ENCODE measurements at places on chromosomes 5 and 9.

DNA sequence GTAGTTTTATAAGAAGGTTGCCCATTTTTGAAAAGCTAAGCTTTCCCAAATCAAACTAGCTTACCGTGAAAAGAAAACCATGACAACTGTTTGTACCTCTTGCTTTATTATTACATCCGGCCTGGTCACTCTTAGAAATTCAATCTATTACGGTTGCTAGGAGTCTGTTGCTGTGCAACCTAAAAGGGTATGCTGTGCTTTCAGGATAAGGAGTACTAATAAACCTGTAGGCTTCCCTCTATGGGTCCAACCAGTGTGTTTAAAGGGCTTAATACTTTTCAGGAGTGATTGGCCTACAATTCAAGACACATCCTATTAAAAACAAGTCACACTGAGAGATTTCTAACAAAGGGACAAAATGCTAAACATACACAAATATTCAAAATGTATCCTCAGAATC, 27.1 kb downstream of the RFX3 start:
- no peak for DNase-seq

GRCh38 chr9:133707065-133707762, 30.9 kb downstream of the SARDH start:
- peak; percentile 9 for DNase-seq

- DNase-seq, result no peak
Observed at GRCh38 chr5:175548626-175549311, 70.4 kb downstream of the SFXN1 start.

GRCh38 chr5:54570916-54571315, 53.4 kb downstream of the SNX18 start:
- DNase-seq, result no peak

DNA sequence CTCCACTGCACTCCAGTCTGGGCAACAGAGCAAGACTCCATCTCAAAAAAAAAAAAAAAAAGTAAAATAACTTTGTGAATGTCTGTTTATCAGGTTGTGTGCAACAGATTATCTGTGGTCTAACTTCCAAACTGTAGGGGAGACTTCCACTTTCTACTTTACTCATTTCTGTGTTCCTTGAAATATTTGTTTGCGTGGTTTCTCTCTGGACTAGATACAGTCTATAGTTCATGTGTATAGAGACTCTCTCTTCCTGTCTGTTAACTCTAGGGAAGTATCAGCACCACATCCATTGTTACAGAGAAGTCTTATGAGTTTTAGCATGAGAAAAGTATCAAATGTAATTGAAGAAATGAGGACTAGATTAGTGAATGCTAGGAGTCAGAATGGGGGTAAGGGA, 168.3 kb downstream of the LPAR1 start:
- no peak for DNase-seq

GRCh38 chr9:13331320-13331719, 51.8 kb upstream of the MPDZ start:
- DNase-seq, result no peak

- DNase-seq, result no peak
Observed at GRCh38 chr9:122381206-122381950, 10.6 kb downstream of the PTGS1 start.

DNA sequence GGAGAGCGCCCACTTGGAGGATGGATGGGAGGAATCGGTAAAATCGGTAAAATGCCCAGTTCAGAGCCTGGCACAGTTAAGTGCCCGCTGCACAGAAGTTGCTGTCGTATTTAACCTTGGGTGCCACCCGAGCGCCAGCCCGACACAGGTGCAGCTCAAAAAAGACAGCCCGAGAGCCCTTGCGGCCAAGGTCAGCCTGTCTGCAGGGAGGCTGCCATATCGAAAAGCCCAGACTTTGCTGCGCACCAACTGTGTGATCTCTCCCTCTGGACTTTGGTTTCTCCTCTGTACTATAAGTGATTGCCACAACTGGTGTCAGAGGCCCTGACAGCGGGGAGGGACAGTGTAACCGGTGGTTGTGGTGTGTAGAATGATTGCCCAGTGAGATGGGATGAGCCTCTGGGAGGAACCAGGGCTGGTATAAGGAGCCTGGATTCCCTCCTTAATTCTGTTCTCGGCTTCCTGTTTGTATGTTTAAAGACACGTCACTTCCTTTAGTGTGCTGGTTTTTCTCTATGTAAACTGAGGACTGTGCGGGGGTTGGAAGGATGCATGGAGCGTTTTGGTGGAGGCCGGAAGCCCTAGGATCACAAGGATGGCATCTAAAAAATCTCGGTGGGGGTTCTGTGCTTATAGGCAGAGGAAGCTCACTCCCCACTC, 792 bp downstream of the NTMT1 start:
- DNase-seq, result no peak

DNA sequence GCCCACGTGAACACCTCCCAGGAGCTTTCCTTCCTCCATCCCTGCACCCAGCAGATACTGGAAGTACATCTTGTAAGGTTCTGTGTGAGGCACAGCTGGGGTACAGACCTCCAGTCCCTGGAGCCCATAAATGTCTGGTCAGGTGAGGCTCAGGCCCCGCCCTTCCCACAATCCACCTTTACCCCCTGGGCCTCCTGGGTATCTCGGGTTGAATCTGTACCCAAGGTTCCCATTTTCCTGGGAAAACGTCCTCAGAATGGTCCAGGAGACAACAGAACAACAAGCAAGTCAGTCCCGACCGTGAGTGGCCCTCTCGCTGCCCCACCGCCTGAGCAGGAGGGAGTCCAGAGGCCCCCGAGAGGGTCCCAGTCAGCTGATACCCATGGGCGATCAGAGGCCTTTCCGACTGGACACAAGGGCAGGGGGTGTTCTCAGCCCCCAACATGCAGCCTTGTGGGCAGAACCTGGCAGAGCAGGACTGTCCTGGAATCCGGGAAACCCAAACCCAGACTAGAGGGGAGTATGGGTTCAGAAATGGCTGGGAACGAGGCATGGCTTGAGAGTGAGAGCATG, 4.3 kb downstream of the SPATA31E1 start:
- DNase-seq, result no peak

- DNase-seq, result no peak
Observed at GRCh38 chr5:5751987-5752386, 329.5 kb downstream of the ICE1 start.

DNA sequence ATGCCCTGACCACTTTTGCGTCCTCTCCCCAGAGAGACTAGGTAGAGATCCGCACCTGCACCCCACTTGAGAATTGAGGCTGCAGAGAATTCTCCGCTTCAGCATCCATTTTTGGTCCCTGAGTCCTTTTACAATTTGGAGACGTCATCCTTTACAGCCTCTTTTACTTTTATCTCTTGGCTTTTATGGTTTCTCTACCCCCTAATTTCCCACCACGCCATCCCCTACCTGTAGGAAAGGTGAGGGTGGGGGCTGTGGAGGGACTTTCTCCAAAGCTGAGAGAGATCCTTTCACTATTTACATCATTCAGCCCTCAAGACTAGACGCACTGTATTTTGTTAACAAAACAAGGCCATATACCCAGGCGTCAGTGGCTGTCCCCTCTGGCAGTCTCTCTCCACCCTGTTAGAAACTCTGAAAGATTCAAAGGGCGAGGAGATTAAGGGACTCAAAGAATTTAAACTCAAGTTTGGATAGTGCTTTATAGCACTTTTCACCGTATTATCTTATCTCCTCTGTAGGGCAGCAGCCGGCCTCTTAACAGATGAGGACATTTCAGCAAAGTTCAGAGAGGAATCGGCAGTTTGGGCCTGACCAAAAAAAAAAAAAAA, 1.7 kb downstream of the MSX2 start:
- DNase-seq, result no peak

- no peak for DNase-seq
Observed at GRCh38 chr5:3284506-3284905, 311.1 kb upstream of the IRX1 start.

DNA sequence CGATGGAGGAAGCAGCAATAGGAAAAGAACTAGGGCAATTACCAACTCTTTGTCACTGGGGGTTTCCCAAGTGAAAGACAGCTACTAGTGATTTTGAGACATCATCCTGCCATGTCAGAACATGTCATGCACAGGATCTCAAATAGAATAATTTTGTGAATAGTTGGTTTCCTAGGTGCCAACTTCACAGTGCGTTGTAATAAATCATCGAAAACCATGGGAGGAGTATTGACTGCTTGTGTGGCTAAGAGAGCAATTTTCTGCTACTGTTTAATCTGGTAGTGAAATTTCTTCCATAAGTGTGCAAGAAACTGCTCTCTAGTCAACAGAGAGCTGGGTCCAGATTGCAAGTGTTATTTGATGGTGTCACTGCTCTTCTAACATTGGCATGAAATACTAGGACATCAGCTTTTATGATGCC, 168.6 kb downstream of the NNT start:
- DNase-seq, result no peak

- no peak for DNase-seq
Observed at GRCh38 chr9:91795598-91796241, 154.3 kb downstream of the ROR2 start.

GRCh38 chr9:14532456-14533115, 160.6 kb downstream of the ZDHHC21 start:
- no peak for DNase-seq

DNA sequence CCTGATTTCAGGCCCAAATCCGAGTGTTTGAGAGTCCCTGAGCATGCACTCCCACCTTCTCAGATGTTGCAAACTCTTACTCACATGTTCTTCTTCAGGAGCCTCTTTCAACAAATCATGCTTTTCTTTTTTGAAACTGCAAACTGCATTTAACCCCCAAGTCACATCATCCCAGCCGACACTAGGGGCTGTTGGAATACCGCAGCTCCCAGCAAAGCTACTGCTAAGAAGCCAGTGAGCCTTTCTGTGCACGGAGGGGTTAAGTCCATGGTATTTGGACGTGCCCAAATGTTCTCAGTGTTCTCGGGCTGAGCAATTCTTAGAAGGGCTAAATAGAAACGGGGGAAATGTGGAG, 282.9 kb downstream of the NFIB start:
- no peak for DNase-seq

- no peak for DNase-seq
Observed at GRCh38 chr5:143313298-143313852, 90.1 kb downstream of the NR3C1 start.

GRCh38 chr9:32404856-32405255, 20.4 kb downstream of the ACO1 start:
- no peak for DNase-seq

GRCh38 chr9:1051210-1051583, 1.0 kb downstream of the DMRT2 start:
- no peak for DNase-seq

DNA sequence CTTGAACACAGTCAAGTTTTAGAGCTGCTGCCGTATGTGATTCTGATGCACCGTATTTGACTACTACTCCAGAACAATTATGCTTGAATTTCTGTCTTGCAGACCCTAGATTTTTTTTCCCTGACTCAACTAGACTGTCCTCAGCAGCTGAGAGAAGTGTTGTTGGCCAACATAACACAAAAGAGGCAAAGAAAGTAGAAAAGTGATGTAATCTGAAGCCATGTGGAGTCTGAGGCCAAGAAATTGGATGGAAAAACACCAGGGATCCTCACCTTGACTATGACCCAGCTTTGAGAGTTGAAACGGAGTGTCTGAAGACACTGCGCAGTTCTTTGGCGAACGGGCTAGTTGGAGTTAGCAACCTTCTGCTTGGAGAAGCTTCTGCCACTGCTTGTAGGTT, 36.3 kb upstream of the FGF1 start:
- DNase-seq, result no peak

Measured in glutamatergic neuron (in vitro differentiated cells).